ENCODE measurements at places on chromosomes 2 and 18.

GRCh38 chr2:154699575-154699930 lies 1.1 kb downstream of the KCNJ3 start:
- DNase-seq, result no peak

DNA sequence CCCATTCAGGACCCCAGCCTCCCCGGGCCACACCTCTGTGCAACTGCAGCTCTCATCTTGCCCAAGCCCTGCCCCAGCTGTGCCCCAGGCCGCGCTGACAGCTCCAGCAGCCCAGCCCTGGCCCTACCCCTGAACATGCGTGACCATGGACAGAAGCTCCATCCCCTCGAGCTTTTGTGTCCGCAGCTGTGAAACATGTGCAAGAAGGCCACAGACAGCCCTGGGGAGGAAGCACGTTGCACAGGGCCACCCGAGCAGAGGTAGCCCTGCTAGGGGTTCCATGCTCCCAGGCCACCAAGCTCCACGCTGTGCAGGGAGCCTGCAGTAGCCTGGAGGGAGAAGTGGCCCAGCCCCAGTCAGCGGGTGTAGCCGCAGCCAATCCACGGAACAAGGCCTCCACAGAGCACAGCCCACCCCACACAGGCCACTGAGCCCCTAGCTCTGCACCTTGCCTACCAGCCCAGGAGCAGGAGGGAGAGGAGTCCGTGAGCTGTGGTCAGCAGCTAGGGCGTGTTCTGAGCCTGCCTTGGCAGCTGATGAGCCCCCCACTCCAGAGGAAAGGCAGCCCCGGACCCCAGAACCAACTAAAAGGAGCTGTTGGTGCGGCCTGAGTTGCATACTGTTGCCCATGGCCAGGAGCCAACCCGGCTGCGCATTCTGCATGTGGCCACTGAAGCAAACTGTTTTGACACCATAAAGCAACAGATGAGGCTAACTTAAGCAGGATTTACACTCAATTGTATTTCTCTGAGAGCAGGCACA lies 184.0 kb downstream of the SEPTIN10 start:
- no peak for DNase-seq

DNA sequence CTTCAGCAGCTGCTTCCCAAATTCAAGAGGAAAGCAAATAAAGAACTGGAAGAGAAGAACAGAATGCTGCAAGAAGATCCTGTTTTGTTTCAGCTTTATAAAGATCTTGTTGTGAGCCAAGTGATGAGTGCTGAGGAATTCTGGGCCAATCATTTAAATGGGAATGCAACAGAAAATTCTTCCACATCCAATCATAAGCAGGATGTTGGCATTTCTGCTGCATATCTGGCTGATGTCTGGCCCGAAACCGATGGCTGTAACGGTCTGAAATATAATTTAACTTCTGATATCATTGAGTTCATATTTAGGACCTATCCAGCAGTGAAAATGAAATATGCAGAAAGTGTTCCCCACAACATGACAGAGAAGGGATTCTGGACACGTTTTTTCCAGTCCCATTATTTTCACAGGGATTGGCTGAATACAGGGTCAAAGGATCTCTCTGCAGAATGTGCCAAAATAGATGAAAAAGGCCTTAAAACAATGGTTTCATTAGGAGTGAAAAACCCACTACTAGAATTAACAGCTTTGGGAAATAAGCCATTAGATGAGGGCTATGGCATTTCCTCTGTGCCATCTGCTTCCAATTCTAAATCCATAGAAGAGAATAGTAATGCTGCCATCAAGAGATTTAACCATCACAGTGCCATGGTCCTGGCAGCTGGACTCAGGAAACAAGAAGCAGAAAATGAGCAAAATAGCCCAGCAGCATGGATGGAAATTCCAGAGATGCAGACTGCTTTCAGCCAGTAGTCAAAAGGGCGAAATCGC lies 175.6 kb downstream of the MC4R start:
- no peak for DNase-seq

- no peak for DNase-seq
Observed at GRCh38 chr2:224395620-224396390, 6.1 kb downstream of the FAM124B start.

DNA sequence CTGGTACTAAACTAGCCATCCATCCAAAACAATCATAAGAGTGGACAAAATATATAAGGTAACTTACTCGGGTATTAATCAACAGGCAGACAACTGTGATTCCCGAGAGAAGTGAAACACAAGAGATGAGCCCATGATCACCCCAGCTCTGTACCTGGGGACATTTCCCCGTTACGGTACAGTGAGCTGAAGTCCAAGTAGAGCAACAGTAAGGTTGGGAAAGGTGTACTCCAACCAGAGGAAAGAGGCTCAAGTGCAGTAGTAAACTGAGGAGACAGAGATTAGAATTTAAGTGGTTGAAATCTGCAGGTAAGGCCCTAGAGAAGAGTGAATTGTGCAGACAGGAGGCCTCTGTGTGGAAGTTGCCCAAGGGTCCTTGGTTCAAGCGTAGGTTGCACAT lies 30.5 kb upstream of the CHAC2 start:
- DNase-seq, result no peak
